ENCODE measurements at places on chromosomes 2 and 18.
A peak's percentile ranks its signal among the peaks of the same experiment; 100 is the strongest.

- peak; percentile 20 for DNase-seq
These were observed 130.5 kb downstream of the BCL11A start for GRCh38 chr2:60422826-60423483.

DNA sequence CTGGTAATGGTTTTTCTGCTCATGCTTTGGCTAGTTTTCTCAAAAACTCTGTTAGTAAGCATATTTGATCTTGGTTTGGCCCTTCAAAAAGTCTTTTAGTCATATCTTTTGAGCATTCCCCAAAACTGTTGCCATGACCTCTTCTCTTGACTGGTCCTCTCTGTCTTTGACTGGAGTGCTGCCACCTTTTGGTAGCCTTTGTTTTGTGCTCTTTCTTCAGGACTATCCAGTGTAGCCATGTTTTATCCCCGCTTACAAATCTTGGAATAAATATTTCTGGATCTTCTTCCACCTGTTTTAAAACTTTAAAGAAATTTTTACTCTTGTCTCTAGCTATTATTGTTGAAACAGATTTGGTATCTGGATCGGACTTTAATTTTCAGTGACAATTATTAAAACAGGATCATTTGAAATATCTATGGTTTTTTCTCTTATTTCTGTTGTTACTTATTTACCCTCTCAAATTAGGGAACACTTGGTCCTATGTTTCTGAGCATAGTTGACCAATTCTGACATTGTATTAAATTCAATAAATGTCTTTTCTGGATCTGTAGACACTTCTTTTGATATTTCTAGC is 965 bp upstream of the ELOA2 start:
- no peak for DNase-seq

GRCh38 chr2:152071092-152071491 is 27.8 kb downstream of the CACNB4 start:
- no peak for DNase-seq

DNA sequence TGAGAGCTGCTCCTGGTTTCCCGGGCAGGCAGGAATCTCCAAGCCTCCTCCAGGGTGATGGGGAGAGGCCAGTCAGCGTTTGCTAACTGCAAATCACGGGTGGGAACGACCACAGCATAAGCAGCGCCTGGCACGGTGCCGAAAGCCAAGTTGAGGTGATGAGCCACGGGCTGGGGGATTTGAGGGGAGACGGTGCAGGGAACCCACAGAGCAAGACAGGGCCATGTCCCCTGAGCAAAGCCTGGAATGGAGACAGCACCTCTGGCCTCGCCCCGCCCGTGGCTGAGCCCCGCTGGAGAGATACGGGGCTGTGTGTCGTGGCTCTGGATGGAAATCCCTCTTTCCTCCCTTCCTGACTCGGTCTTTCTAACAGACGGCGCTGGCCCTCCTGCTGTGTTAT is 31.5 kb upstream of the TMEM18 start:
- DNase-seq, result no peak

DNA sequence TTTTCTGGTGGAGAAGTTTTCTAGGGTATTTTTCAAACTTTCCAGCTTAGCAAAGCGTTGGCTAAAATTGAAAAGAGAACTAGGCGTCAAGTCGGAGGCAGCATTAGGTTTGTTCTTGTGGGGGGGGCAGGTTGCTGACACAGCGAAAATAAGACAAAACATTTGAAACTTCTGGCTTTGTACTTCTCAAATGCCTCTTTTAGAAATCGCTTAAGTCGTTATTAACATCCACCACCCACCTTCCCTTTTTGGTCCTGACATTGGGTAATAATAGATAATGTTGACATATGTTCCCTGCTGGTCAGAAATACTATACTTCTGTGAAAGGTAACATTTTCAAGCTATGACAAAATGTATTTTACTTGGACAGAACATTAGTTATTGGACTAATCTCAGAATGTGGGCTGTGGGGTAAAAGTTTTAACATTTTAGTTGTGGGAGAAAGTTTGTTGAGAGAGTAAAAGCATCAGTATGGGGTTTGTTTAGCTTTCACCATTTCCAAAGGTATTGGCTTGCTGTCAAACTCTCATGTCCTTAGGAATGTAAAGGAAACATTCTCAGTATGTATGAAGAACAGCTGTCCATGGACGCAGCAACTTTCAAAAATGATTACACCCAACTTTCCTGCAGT is 88.1 kb upstream of the ZEB2 start:
- no peak for DNase-seq
